ENCODE measurements at places on chromosomes 3 and 15. TPM values are rescaled to one million over a fixed set of nuclear protein-coding genes. Genes with fewer than 3 reads are reported as not detected.

Gene IL17RE
- 4.0 TPM for total RNA-seq

Gene CLDND1
- total RNA-seq: 80.9 TPM

Gene CYP1A2
- total RNA-seq: not detected

Gene ATP8B4
- total RNA-seq: 16.1 TPM

Gene SYNPR
- not detected for total RNA-seq

Gene CORO2B
- 7.2 TPM for total RNA-seq

Gene RBPMS2
- total RNA-seq: 1.4 TPM

Gene THBS1
- 309 TPM for total RNA-seq

Gene CRABP1
- 13.6 TPM for total RNA-seq

Gene GOLGA8Q
- total RNA-seq: 1.3 TPM

Gene CMC1
- total RNA-seq: 9.9 TPM

Gene SNRPN
- total RNA-seq: 188 TPM

Gene UACA
- 143 TPM for total RNA-seq

Gene TMCO5A
- not detected for total RNA-seq

Gene RAD51
- 2.7 TPM for total RNA-seq

Gene PAQR5
- total RNA-seq: 32.4 TPM

Gene FETUB
- not detected for total RNA-seq

Gene TRAIP
- 5.0 TPM for total RNA-seq

Gene CILP
- total RNA-seq: 9.8 TPM
